Activated T-helper 17 cell treated with anti-CD3 and anti-CD28 coated beads, Interleukin-2, amount 50 U/mL, for 72 hours (primary cell): ENCODE measurements at places on chromosomes 5 and 9. TPM values are rescaled to one million over a fixed set of nuclear protein-coding genes. Genes with fewer than 3 reads are reported as not detected.
A peak's percentile ranks its signal among the peaks of the same experiment; 100 is the strongest.

Gene CDH10
- total RNA-seq: not detected

DNA sequence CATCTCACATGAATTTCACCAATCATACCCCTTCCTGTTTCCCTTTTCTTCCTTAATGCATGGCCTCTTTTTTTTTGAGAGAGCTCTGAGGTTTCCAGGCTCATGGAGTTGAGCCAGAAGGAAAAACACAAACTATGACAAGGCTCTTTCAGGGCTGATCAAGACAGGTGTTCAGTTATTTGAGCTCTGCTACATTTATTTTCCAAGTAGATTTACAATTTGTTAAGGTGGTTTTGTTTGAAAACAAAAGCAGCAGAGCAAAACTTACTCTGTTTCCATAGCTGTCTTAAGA lies 62.4 kb upstream of the IL7R start:
- no peak for ATAC-seq

DNA sequence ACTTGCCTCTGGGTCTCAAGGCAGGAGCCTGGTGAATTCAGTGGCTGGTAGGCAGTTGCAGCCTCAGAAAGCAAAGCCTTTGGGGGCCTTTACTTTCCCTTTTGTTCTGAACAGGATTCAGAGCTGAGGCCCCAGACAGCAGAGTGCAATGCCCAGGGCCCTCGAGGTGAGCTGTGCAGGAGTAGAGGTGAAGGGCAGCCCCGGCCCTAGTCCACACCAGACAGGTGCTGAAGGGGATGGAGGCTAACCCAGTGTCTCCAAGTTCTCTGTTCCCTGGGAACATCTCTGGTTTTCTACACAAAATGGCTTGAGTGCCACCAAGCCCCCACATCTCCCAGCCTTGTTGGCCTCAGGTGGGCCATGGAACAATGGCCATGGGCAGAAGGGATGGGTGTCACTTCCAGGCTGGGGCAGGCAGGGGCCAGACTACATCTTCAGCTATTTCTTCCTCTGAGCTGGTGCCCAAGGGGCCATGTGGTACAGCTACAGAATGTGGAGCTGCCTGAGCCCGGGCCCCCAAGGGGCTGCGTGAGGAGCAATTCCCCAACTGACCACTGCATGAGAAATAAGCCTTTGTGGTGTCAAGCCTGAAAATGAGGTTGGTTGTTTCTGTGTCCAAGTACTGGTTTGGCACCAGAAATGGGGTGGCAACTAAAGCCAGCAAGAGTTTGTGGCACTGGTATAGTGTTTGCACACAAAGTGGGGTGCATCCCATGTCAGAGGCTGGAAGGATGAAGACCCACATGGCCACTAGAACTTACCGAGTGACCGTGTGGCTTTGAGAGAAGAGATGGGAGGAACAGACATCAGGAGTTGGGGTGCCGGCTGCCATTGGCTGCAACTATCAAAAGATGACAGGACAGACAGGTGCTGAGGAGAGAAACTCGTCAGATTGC lies 57.8 kb downstream of the BARX1 start:
- no peak for ATAC-seq

Gene GARIN3
- 0.85 TPM for total RNA-seq

GRCh38 chr5:150159031-150159430 lies 3.4 kb upstream of the PDGFRB start:
- ATAC-seq: no peak

DNA sequence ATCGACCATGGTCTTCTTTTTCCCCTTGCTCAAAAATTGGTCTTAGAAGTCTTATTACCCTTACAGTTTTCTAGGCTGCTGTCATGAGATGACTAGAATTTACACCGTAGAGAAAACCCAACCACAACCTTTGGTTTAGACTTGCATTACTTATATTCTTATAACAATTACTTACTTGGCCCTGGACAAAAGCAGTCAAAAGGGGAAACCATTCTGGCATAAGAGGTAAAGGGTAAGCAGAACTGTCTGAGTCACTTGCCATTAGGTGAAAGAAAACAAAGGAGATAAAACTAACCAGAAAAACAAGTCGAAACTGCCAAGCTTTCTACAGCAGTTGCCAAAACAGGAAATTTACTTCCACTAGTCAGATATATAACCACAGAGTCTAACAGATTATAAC lies 17.9 kb downstream of the TMEM245 start:
- peak; percentile 92 for ATAC-seq

Gene ENC1
- total RNA-seq: 0.42 TPM

Gene NUTM2F
- not detected for total RNA-seq

Gene CCNI2
- total RNA-seq: 1.2 TPM

DNA sequence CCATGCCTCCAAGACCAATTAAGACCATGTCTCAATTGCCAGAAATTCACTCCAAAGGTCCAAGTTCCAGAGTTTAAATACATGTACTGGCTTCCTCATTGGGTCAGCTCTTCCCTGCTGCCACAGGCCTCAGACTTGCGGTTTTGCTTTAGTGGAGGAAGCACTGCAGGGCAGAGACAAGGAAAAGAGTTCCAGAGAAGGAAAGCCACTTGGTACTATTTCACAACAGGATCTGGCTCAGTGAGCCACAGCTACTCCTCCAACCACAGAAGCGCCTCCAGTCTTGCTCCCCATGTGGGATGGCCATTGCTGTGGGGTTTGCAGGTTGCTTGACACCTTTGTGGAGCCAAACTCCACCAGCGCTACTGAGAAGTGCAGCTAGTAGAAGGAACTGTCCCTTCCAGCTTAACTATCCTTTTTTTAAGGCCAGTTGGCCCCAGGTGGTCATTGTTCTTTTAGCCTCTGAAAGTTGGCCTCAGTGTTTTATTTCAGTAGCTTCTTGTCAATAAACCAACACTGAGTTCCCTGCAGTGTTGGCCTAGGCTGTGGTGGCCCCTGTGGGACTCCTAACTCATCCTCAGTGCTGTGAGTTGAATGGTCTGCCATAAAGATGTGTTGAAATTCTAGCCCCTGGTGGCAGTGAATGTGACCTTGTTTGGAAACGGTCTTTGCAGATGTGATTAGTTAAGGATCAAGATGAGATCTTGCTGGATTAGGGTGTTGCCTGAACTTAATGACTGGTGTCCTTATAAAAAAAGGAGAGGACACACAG lies 93.7 kb upstream of the DAP start:
- ATAC-seq: no peak
